M059J (cell line): ENCODE measurements at places on chromosomes 7 and 10.

- no peak for DNase-seq
Observed at GRCh38 chr7:158991824-158992621, 135.7 kb downstream of the DYNC2I1 start.

DNA sequence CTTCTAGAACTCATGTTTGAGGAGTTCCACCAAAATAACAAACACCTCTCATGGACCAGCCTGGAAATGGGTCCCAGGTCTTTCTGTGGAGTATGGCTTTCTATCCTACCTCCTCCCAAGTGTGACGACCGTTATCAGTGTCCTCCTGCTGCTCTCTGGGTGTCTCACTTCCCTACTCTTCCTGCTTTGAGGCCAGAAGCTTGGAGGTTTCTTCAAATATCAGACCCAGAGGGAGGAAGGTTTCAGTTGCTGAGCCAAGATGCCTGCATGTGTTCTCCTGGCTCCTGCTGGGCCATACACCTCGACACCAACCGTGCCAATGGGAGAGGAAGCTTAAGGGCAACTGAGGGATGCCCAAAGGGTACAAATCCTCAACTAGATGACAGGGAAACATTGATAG is 114.6 kb downstream of the WNT2 start:
- DNase-seq = no peak

GRCh38 chr7:66013938-66014337 is 31.9 kb upstream of the GUSB start:
- peak; percentile 60 for DNase-seq

- DNase-seq = no peak
Observed at GRCh38 chr7:13835442-13835841, 154.0 kb downstream of the ETV1 start.

DNA sequence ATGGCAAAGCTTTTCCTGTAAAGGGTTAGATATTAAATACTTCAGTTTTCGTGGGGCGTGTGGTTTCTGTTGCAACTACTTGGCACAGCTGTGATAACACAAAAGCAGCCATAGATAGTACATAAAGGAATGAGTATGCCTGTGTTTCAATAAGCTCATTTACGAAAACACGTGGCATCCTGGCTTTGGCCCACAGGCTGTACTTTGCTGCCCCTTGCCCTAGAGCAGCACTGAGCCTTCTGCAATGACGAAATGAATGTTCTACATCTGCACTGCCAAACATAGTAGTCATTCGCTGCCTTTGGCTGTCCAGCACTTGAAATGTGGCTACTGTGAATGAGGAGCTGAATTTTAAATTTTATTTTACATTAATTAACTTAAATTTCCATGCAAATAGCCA is 376.2 kb upstream of the TPK1 start:
- no peak for DNase-seq

- no peak for DNase-seq
Observed at GRCh38 chr10:118953598-118954393, 75.7 kb upstream of the NANOS1 start.

DNA sequence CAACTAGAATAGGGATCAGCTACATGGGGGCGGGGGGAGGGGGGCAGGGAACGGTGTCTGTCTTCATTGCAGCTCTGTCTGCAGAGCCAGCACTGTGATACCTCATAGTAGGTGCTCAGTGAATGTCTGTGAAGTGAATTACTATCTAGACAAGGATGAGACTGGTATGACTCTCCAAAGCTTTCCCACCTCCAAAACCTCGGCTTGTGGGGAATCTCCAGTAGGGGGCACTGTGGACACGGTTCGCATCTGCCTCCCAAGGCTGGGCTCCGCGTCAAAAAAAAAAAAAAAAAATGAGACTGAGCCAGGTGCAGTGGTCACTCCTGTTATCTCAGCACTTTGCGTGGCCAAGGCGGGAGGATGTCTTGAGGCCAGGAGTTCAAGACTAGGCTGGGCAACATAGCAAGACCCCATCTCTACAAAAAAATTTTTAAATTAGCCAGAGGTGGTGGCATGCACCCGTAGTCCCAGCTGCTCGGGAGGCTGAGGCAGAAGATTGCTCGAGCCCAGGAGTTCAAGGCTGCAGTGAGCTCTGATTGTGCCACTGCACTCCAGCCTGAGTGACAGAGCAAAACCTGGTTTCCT is 9.6 kb downstream of the TRIM56 start:
- DNase-seq = peak; percentile 62

DNA sequence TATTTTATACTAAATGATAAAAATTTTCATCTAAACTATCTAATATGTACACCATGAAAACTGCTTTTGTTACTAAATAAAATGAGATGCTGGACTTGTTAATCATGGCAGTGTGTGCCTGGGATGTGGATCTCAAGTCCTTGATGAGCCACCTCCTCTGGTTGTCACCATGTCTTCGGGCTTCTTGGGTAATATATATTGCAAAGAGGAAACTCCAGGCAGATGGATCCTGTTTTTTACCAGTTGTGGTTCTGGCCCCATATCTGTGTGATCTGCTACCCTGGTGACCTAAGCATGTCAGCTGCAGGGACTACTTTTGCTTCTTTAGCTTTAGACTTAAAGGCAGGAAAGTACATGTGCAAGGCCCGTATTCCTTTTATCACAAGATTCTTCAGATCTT is 46.2 kb downstream of the TMEM60 start:
- DNase-seq = no peak

DNA sequence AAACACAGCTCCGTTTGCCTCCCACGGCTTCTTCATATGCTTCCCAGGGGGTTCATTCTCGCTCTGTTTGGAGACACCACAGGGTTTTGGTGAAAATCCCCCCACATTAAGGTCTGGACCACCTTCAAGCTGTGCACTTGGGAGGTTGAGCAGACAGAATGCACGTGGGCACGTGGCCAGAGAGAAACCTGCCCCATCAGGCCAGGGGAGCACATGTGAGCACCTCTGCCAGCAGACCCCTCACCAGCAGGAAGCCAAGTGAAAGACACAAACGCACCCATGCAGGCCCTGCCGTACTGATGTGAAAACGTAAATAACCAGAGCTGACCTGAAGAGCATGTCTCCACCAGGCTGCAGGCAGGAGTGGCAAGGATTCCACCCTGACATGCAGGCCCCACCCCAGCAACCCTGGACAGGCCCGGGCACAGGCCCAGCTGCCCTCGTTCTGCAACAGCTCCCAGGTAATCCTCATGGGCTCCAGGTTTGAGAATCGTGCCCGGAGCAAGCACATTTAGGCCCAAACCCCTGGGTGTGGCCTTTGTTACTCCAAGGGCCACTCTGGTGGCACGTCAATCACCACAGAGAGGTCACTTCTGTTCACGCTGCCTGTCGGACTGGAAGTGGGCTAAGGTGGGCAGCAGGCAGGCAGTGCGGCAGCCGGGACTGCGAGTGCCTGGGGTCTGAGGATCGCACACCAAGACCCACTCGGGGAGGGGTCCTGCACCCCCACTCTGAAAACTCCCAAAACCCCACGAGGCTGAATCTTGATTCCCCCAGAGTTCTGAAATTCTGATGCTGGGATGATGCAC is 184.4 kb downstream of the PTPRN2 start:
- DNase-seq = no peak

DNA sequence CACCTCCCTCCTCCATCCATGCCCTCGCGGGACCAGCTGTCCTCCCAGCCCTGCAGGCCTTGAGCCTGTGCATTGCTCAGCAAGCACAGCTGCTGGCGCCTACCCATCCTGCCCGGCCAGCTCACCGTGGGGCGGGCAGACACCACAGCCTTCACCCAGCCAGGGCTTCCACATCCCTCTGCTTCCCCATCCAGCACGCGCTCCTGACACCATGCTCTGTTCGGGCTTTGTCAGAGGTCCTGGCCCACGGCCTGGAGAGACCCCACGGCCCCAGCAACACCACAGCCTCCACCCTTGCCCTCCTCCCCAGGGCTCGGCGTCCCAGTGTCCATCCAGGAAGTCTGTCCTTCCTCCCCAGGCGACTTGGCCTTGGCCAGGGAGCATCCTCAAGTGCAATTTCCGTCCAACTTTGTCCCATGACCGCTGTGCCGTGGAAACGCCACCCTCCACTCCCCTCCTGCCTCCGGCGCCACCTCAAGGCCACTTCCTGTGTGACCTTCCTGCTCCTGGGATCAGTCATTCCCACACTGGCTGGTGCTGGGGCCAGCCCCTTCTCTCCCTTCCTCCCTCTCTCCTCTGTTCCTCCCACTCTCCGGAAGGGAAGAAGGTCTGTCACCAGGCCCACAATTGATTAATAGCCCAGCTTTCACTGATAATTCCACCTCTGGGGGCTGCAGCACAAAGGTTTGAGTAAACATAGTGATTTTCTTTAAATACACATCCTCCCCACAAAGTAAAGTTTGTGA is 71.5 kb upstream of the SMNDC1 start:
- peak; percentile 30 for DNase-seq

GRCh38 chr10:47169581-47169980 is 130.4 kb upstream of the GDF10 start:
- no peak for DNase-seq

DNA sequence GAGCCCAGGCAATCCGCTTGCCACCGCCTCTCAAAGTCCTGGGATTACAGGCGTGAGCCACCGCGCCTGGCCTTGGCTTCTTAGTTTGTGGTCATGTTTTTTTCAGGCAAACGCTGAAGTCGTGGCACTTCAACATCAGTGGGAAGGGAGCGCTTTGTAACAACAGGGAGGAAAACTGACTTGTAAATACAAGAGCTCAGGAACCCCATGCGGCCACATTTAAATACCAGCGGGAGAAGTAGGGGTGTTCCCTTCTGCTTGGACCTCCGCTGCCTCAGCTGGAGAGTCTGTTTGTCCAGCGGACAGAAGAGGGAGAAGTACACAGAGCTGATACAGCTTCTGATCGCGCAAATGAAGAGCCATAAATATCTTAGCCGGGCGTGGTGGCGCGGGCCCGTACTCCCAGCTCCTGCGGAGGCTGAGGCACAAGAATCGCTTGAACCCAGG is 108.7 kb upstream of the KMT2C start:
- DNase-seq = no peak

DNA sequence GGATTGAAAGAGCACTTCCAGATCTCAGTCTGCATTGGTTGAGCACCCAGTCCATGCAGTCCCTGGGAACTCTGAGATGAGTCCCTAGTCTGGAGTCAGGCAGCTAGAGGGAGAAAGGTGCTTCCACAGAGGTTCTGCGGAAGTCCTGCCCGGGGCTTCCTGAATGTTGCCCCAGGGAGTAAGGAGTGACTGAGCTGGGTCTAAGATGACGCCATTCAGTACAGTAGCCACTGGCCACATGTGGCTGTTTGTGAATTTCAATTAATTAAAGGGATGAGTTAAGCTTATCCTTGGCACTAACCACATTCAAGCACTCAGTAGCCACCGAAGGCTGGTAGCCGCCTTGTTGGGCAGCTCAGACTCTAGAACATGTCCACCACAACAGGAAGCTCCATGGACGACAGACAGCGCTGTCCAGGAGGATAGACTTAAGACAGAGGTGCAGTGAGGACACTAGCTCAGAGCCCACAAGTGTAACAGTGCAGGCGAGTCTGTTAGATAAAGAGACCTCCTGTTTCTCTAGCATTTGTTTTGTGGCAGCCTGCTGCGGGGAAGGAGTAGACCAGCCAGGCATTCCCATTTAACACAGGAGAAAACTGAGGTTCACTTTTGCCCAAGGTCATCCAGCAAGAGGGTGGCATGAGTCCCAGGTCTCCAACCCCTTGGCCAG is 101.6 kb upstream of the PPIF start:
- peak; percentile 86 for DNase-seq

DNA sequence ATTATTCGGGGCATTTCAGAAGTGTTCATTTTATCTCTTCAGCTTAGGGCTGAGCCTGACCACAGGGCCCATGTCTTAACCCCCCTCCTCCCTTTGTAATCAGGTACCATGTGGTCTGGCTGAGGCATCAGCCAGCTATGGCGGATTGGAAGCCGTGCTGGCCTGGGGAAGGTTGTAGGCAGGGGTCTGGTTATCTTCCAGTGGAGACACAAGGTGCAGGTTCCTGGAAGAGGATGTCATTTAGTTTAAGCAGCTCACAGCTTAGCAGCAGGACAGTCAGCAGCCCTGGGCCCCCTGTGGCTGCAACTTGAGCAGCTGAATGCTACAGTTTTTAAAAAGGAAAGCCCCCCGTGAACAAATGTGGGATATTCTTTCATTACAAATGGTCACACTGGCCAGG is 22.1 kb downstream of the BAG3 start:
- no peak for DNase-seq

DNA sequence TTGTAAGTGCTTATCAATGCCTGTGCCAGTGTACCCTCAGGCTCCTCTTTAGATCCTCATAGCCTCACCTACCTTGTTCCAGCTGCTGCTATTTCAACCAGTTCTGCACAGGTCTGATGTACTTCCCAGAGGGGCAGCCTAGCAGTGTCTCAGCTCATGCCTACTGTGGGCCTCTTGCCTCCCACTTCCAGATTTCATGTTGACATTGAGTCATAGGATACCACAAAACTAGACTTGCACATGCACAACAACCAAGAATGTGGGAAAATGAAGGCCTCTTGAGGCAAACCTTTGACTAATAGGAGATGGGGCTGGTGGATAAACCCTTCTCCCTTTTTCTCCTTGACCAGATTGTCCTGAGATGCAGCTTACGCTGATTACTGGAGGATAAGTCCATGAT is 31.0 kb downstream of the PON3 start:
- peak; percentile 29 for DNase-seq

DNA sequence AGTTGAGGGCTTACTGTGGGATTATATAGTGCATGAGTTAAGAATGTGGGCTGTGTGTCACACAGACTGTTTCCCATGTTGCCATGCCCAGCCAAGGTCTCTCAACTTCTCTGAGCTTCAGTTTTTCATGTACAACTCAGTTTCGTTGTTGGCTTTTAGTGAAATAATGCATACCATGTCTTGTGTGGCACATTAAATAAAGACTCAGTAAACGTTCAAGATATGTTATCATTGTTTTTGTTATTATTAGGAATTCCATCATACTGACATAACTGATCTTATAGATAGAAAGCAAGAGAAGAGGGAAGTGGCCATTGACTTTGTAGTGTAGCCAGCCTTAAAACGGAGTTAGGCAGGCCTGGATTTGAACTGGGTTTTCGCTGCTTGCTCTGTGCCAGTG is 2.9 kb downstream of the CDK14 start:
- DNase-seq = no peak

GRCh38 chr7:155710530-155710929 is 66.1 kb downstream of the RBM33 start:
- DNase-seq = no peak

- peak; percentile 4 for DNase-seq
Observed at GRCh38 chr10:100829097-100829870, 83.5 kb upstream of the SLF2 start.

GRCh38 chr10:44389150-44389549 is 4.3 kb upstream of the CXCL12 start:
- DNase-seq = no peak

DNA sequence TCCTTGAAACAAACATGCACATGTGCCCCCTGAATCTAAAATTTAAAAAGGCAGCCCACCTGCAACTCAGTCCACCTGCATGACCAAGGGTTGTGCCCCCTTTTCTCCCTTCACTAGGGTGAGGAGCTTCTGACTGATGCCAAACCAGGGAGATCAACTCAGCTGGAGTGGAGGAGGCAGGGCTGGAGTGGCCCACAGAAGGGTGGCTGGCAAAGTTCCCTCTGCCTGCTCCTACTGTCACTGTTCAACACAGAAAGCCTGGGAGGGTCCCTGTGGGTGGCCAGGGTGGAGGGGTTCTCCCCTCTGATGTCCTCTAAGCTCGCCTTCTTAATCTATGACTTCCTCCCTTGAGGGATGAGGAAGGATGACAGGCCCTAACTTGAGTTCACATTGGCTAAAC is 55.7 kb upstream of the ANTXRL start:
- DNase-seq = no peak

GRCh38 chr7:135803143-135803542 is 54.5 kb upstream of the FAM180A start:
- no peak for DNase-seq
